Caudate nucleus (tissue), 63 donors: ENCODE measurements at places on chromosomes 12 and 14.

DNA sequence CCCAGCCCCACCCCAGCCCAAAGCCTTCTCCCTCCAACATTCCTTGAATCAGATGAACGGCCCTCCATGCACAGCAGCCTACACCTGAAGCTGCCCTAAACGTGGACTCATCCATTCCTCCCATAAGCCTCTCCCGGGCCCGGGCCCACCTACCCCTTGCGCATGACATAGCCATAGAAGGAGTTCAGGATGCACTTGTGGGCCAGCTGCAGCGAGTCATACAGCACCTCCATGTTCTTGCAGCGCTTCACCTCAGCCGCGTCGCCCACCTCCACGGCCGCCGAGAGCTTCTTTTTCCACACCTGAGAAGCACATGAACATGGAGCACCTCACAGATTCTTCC, 22.0 kb downstream of the POLE start:
- DNase-seq = no peak

- no peak for DNase-seq
Measured at GRCh38 chr14:35534208-35534872, 376 bp downstream of the INSM2 start.

DNA sequence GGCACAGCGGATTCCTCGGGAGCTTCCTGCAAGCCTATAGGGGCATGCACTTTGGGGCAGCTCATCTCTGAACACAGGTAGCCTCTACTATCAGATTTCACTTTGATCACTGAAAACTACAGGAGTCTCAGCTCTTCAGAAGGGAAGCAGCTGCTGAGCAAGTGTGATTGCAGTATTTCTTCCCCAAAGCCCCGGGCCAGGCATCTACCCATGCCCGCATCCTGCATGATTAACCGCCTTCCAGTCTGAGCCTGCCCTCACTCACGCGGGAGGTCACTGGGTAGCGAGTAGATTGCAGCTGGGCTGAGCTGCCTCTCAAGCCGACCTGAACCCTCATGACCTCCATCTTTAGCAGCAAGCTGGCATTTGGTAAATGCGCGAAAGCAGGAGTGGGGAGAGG, 334.7 kb downstream of the DPF3 start:
- no peak for DNase-seq

- DNase-seq = no peak
Measured at GRCh38 chr12:128671528-128672042, 152.2 kb downstream of the SLC15A4 start.

DNA sequence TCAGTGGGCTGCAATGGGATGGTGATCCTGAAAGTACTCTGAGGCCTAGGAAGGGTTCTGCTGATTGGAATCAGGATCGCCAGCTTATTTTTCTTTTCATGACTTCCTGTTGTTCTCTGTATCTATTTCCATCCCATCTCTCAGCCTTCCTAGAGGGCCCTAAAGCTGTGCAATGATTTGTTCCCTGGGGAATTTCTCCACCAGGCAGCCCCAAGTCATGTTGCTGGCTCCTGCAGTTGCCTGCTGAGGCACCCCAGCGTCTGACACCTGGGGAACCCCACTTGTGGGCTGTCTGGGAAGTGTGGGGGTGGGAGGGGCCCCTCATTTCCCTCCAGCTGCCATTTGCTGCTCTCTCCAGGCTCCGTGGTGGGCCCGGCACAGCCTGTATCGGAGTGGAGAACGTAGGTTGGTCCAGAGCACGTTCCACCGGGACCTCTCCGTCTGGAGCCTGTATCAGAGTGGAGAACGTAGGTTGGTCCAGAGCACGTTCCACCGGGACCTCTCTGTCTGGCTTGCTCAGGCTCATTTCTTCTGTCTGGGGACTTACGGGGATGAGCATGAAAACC, 138.3 kb downstream of the TSPAN9 start:
- DNase-seq = no peak

- no peak for DNase-seq
Measured at GRCh38 chr12:83097643-83098342, 411.1 kb downstream of the TMTC2 start.

GRCh38 chr14:103748534-103748857, 32.9 kb downstream of the ZFYVE21 start:
- DNase-seq = no peak

GRCh38 chr12:118017926-118018325, 1.4 kb downstream of the RFC5 start:
- DNase-seq = no peak

GRCh38 chr14:31843361-31844091, 233.6 kb upstream of the ARHGAP5 start:
- DNase-seq = no peak

DNA sequence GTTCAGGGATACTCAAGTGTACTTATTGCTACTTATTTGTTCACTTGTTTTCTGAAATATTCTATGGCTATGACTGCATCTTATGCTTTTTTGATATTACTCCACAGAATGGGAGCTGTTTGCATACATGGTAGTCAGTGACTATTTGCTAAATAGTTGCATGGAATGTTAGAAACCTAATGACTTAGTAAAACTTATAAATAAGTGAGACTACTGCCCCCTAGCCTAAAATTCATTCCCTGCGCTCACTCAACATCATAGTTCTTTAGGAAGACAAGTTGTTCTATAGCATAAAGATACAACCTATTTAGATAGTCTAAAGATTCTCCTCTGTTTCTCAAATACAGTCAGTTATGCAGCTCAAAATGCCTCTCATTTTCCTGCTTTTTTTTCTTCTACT, 305.5 kb downstream of the CEP128 start:
- no peak for DNase-seq

GRCh38 chr14:80278293-80279023, 67.2 kb upstream of the DIO2 start:
- DNase-seq = no peak

GRCh38 chr12:98738539-98738938, 93.4 kb downstream of the APAF1 start:
- no peak for DNase-seq

- DNase-seq = no peak
Measured at GRCh38 chr14:54098536-54098935, 141.9 kb upstream of the BMP4 start.

DNA sequence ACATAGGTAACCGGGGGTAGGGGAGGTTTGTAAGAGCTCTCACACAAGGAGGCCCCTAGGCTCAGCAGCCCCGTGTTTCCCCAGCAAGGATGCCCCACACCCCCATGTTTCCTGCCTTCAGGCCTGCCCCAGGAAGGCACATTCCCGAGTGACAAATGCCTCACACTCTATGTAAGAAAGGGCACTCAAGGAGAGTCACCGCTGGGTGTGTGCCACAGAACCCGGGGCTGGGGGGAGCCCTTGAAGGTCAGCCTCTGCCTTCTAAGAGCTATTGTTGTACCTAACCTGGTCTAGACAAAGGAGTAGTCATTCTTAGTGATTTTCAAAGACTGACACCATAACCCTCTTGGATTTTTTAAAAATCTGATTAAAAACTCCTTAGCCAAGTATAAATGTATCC, 333.6 kb downstream of the DPF3 start:
- no peak for DNase-seq

DNA sequence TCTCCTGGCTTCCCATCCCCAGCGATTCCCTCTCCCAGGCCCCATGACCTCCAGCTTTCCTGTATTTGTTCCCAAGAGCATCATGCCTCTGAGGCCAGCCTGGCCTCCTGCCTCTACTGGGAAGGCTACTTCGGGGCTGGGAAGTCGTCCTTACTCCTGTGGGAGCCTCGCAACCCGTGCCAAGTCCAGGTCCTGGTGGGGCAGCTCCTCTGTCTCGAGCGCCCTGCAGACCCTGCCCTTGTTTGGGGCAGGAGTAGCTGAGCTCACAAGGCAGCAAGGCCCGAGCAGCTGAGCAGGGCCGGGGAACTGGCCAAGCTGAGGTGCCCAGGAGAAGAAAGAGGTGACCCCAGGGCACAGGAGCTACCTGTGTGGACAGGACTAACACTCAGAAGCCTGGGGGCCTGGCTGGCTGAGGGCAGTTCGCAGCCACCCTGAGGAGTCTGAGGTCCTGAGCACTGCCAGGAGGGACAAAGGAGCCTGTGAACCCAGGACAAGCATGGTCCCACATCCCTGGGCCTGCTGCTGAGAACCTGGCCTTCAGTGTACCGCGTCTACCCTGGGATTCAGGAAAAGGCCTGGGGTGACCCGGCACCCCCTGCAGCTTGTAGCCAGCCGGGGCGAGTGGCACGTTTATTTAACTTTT, 14.3 kb downstream of the C12orf43 start:
- DNase-seq = no peak

DNA sequence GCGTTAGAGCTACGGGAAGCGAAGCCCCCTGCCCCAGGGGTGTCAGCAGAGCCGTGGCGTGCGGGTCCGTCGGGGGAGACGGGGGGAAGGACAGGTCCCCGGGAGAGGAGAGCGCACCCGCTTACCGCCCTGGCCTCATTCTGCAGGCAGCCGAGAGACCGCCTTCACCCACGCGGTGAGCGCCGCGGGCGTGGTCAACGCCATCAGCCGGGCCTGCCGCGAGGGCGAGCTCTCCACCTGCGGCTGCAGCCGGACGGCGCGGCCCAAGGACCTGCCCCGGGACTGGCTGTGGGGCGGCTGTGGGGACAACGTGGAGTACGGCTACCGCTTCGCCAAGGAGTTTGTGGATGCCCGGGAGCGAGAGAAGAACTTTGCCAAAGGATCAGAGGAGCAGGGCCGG, 10.5 kb downstream of the WNT5B start:
- DNase-seq = no peak

- no peak for DNase-seq
Measured at GRCh38 chr14:75833326-75834020, 148.3 kb downstream of the TGFB3 start.

- DNase-seq = no peak
Measured at GRCh38 chr12:92718483-92718990, 15.7 kb downstream of the PLEKHG7 start.

GRCh38 chr12:116832353-116832752, 48.9 kb downstream of the HRK start:
- DNase-seq = no peak

GRCh38 chr12:67526129-67526528, 122.4 kb upstream of the DYRK2 start:
- DNase-seq = no peak

GRCh38 chr14:55533960-55534359, 46.0 kb upstream of the KTN1 start:
- DNase-seq = no peak

DNA sequence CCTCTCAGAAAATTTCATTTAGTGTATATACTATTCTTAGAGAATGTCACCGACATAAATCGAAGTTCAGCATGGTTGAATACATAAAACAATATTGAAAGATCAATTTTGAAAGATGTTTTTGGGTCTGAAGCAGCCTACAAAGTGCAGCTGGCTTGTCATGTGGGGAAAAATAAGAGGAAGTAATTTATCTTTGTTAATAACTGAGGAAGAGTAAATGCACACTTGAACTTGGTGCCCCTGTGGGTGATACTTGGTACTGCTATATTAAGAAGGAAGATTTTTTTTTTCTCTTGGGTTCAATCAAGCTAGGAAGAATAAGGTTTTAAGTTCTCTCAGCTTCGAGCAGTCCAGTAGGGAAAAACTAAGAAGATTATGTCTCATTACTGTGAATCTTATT, 661.3 kb downstream of the RPL10L start:
- no peak for DNase-seq

DNA sequence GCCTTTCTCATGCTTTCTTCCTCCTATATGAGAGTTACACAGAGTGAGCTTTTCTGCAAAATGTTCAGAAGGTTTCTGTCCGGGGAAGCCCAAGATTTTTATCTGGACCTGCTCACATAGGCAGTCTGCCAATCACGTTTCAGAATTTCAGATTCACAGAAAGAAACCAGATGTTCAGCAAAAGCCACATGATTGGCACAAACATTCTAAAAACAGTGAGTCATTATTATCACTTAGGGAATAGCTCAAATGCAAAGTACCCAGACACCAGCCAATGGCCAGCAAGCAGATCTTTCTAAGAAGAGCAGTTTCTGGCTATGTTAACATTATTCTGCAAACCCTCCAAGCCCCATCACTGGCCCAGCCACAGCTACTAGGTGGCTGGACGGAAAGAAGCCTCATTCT, 1558.5 kb upstream of the TMEM132C start:
- DNase-seq = no peak

- DNase-seq = no peak
Measured at GRCh38 chr12:58880639-58881038, 39.7 kb downstream of the LRIG3 start.

DNA sequence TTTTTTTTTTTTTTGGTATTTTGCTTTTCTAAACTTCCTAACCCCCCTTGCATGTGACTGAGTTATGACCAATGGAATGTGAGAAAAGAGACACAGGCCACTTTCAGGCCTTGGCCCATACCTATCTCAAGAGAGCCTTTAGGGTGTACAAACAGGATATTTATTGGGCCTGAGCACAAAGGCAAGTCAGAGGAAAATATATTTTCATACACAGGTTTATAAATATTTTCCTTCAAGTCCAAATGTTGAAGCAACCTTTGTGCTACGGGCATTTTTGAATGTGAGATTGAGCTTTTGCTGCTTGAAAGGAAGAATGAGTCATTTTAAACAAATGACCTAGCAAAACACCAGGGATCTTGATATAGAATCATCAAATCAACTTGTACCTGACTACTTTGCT, 228.6 kb upstream of the E2F7 start:
- no peak for DNase-seq
